ENCODE measurements at places on chromosomes 3 and 15.

DNA sequence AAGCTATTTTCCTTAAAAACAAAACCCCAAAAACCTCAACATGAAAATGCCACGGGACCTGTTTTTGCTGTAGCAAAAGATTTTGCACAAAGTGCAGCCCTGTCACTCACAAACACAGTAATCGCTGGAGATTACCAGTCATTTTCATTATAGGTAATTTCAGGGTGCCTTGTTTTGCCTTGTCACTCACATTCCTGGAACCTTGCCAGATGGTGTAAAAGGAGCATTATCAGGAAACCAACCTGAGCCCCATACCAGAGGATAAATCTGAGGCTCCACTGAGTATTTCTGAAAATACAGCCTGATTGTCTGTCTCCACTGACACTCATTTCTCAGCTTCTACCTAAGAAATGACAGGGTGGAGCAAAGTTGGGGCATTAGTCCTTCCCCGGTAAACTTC lies 791.3 kb upstream of the LMCD1 start:
- no peak for DNase-seq

DNA sequence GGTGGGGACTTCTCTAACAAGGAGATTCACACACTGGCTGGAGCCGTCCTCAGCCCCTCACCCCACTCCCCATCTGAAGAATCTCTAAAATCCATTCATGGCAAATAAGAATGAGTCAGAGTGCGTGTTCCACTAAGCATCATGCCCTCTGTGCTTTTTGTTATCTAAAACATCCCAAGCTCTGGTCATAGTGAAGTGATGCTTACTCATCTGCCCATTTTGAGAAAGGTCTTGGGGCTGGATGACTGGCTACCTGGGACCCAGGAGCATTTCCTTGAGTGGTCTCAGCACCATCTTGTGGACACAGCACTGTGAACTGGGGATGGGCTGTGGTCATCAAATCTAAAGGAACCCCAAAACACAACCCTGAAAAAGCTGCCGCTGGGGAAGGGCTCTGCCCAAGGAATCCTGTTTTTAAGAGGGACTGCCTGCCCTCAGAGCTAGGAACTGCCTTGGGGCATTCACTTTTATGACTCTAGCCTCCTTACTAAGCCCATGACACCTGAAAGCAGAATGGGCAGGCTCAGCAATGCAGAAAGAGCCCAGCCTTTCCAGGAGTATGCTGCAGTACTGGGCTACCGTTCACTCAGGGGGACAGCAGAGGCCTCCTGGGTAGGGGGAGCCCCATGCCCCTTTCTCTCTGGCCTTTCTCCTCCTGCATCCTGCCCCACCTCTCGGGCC lies 53.5 kb downstream of the ZBTB38 start:
- DNase-seq, result no peak

DNA sequence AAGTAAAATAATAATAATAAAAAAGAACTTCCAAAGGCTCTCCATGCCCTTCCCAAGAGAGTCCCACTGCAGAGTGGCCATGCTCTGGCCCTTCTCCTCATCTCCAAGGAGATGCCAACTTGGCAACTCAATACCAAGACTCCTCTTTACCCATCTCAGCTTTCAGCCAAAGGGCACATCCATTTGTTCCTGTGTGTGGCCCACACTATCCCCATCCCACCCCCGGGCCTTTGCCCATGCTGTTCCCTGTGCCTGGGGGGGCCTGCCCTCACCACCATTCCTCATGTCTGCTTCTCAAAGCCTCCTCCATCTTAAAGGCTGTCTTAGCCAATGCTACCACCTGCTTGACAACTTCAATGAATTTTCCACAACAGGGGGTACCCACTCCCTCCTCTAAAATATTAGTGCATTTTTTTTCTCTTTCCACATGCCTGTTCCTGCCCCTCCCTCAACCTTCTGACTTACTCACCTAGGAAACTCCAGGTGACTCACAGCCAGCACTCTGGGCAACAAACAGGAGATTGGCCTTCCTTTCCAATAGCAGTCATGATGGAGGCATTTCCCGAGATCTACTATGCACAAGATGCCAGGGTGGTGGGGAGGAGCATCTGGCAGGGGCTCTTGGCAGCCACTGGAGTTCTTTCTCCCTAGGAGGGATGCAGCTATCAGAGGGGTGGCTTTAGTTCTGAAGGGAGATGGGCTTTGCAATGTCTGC lies 109.4 kb upstream of the SMAD3 start:
- DNase-seq, result no peak

- DNase-seq, result no peak
Observed at GRCh38 chr3:18302517-18302916, 122.6 kb downstream of the SATB1 start.

DNA sequence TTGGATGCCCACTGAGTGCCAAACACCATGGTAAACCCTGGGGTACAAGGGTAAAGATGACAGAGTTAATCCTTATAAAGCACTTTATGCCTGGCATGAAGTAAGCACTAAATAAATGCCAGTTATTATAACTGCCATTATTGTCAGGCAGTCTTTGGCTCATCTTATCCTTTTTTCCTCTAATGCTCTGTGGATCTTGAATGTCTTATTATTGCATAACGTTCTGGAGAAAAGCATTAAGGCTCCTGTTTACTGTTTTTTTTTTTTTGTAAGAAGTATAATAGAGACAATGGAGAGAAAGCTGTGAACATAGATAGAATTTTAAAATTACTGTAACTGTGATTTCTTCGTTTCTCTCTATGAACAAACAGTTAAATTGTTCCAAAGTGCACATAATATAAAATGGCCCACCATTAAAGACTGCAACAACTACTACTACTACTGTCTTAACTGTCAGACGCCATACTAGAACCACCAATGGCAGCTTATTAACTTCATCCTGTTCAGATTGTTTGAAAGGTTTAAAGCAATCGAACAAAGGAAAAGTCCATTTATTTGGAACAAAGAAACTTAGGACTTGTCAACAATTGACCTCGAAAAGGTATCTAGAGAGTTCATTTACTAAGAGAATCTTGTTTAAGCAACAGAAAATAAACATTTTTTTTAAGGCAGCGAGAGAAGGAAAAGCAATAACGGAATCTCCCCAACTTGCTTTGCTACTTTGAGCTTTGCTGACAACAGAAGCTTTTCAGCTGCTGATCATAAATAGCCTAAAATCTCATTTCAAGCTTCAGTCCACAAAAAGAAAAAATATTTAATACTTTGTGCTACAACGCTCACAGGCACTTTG lies 520.7 kb downstream of the ROBO1 start:
- DNase-seq, result no peak

DNA sequence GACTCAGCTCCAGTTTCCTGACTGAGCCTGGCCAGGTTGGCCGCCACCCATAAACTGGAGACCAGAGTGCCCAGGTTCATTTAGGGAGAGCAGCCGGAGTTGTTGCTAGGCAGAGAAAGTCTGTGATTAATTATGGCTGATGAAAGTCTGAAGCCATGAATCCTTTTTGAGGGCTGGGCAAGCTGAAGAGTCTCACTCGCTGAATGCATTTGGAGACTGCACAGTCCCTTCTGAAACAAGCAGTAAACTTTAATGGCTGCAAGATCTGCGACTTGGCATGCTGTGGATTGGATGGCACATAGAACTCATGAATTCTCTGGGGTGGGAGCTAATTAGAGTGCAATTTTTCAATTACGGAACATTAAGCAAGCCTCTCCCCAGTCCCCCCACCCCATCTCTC lies 282.1 kb downstream of the RPLP1 start:
- no peak for DNase-seq

DNA sequence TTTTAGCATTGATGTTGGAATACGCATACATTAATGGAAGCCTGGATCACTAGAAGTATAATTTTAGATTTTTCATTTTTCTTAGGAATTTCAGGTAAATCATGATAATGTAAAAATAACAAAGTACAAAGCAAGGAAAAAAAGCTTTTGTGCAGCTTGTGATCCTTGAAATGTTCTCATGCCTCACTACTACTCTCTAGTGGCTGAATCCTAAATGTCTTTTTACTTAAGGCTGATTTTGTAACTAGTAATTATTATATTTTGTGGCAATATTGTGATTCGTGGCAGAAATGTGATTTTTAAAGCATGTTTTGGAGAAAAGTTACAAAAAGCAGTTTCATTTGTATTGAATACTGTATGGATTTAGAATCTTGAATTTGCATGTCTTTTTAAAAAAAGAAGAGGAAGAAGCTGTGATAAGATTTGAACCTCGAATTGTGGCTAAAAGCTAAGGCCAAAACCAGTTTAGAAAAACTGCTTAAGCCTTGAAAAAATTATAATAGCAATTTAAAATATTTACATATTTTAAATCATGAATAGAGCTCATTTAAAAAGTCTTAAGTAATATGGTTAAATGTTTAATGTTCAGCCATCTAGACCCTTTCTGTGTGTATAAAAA lies 39.0 kb downstream of the U2SURP start:
- DNase-seq, result no peak

DNA sequence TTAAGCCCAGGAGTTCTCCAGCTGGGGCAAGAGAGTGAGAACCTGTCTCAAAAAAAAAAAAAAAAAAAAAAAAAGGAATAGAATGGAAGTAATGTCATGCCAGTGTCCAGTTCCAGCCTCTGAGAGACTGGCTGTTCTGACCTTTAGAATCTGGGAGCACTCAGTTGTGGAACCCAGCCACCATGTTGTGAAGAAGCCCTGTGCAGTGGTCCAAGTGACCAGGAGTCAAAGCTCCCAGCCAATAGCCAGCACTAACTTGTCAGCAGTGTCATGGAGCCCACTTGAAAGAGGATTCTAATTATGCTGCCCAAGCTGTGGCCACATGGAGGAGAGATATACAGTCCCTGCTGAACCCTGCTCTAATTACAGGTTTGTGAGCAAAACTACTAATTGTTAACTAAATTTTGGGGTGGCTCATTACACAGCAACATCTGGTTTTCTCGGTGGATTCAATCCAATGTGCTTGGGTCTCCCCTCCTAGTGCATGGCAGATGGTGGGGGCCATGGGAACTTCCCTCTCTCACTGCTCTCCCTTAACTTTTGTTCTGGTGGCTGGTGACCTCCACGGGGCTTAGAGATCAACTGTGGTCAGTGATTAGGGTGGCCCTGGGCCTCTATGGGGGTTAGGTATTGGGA lies 55.5 kb downstream of the CLEC3B start:
- DNase-seq, result no peak

DNA sequence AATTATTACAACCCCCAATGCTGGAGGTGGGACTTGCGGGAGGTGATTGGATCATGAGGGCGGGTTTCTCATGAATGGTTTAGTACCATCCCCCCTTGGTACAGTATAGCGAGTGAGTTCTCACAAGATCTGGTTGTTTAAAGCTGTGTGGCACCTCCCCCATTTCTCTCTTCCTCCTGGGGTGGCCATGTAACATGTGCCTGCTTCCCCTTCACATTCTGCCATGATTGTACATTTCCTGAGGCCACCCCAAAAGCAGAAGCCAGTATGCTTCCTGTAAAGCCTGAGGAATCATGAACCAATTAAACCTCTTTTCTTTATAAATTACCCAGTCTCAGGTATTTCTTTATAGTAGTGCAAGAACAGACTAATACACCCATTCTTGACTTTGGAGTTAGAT lies 20.3 kb upstream of the PROK2 start:
- no peak for DNase-seq

DNA sequence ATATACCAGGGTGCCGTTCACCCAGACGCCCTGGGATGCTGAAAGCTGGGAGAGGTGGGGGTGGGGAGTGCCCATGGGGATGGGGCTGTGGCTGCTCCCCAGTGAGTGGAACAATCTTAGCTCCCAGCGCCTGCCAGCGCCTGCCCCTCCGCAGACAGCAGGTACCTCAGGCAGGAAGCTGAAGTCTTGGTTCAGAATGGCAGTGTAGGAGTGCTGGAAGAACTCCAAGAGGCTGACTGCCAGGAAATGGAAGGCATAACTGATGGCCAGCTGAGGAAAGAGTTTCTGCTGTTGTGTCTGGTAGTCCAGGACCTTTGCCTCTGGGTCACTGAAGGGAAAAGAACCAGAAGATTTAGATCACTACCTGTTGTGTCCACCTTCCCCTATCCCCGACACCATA lies 8.4 kb downstream of the ACOX2 start:
- no peak for DNase-seq

- no peak for DNase-seq
Observed at GRCh38 chr15:33132722-33133345, 61.7 kb downstream of the FMN1 start.

- DNase-seq, result peak; percentile 55
Observed at GRCh38 chr15:77013776-77014131, 18.8 kb downstream of the PSTPIP1 start.

DNA sequence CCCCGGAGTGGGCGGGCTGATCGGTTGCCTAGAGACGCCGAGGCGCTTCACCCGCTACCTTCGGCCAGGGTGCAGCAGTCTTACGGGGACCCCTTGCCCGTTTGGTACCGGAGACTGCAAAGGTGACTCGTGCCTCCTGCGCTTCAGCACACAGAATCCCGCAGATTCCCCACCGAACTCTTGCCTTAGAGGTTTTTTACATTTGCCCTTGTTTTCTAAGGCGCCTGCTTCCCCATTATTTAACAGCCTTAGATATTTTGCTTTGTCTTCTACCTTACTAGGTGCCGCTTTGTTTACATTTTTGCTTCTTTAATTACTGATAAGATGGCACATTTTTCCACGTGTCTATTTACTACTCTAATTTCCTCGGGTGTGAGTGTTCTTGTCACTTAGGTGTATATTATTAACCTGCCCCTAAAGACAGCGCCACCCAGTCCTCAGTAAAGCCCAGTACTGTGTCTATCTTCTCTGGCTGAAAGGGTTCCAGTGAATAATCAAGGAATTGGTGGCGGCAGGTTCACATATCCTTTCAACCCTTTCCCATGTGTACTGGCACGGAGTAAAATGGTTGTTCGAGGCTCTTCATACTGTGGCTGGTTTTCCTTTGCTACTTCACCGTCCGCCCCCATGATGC lies 573 bp upstream of the CEP152 start:
- DNase-seq, result no peak

GRCh38 chr3:185781759-185782158 lies 43.1 kb downstream of the IGF2BP2 start:
- DNase-seq, result no peak

All from stimulated activated CD8-positive, alpha-beta memory T cell treated with anti-CD3 and anti-CD28 coated beads, Interleukin-15, amount 100 ng/mL, for 24 hours (primary cell).